ENCODE measurements at places on chromosomes 2 and 18.

GRCh38 chr2:158217593-158217992, 115.9 kb downstream of the UPP2 start:
- no peak overlapping the region for H3K27ac ChIP-seq
- H3K4me1 ChIP-seq: peaks cover 11% of the 10 kb centered on the region
- DNase-seq: no peak
- H3K27me3 ChIP-seq: no peaks in the 10 kb centered on the region

DNA sequence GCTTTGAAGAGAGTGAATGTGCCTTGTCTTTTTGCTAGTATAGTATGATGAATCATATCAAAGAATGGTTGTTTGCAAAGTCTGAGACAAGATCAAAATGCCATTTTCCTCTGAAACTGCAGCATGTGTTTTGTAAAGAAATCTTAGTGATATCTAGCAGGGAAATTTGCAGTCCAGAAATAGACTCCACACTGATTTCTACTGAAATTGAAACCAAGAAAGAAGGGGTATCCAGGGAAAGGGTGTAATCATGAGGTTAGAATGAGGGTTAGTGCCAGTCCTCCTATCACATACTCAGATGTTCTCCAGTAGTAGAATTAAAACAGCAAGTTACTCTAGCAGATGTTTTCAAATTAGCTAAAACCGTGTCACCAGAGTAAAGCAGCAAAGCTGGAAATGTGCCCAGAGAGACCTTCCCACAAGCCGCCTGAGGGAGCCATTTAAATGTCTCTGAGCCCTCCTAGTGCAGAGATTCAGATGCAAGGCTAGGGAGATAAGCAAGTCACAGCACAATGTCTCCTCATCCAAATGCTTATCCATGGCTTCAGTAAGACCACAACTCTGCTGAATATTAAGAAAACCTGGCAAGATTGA, 4.9 kb downstream of the DLGAP1 start:
- DNase-seq: no peak
- H3K27ac ChIP-seq: no peak overlapping the region
- peak overlapping the region; percentile 2 for H3K4me3 ChIP-seq

- no peaks in the 10 kb centered on the region for H3K27me3 ChIP-seq
- H3K4me1 ChIP-seq: peaks cover 5% of the 10 kb centered on the region
- H3K36me3 ChIP-seq: peaks cover 1% of the 10 kb centered on the region
- no peak overlapping the region for H3K27ac ChIP-seq
- DNase-seq: no peak
Measured at GRCh38 chr2:230932556-230933511, 7.8 kb upstream of the GPR55 start.

DNA sequence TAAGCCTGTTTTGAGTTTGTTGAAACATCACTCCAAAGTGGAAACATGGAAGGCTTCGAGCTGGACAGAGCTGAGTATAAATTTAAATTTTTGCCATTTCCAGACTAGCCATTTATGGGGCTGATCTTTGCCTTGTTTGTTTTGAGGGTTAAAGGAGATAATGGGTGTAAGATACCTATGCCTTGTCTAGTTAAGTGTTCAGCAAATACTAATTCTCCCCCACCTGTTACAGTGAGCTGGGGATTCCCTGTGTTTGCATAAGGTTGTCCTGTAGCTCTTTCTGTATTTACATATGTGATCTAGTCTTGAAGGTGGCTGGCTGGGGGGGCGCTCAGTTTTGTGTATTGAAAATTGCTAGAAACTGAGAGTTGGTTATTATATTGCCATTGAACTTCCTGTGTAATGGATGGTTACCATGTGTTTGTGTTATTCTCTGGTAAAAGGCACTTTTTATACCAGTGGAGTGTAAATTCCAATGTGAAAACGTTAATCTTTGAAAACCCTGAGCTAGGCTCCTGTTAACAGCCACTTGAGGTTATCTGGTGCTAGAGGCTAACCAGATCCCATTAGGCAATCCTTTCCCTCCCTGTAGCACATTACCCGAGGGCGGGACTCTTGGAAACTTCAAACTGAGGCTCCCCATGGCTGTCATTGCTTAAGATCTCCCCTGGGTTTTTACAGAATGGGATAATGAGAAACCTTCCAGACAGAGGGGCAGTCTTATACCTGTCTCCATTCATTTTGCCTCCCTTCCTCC, 26.7 kb downstream of the TANC1 start:
- H3K27me3 ChIP-seq: no peaks in the 10 kb centered on the region
- no peak for DNase-seq
- H3K4me3 ChIP-seq: no peak overlapping the region
- H3K4me1 ChIP-seq: peaks cover 42% of the 10 kb centered on the region
- peaks cover 3% of the 10 kb centered on the region for H3K36me3 ChIP-seq
- H3K27ac ChIP-seq: peak overlapping the region; percentile 89

GRCh38 chr2:3633982-3634595, 23.9 kb upstream of the ALLC start:
- peaks cover 38% of the 10 kb centered on the region for H3K27me3 ChIP-seq
- H3K36me3 ChIP-seq: no peaks in the 10 kb centered on the region
- no peak overlapping the region for H3K4me3 ChIP-seq

DNA sequence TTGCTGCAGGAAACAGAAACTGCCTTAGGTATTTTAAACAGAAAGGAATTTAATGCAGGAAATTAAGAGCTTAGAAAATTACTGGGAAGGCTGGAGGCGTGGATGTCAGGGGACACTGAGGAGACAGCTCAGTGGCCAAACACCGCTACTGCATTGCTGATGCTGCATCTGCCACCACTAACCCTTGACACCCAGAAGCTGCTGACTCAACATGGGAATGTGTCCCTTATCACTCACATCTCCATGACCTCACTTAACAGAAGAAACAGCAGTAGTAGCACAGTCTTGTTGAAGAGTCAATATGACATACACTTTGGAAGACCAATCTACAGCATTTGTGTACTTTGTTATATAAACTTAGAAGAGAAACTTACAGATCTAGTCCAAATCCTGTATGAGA, 906.1 kb downstream of the SLC4A3 start:
- no peaks in the 10 kb centered on the region for H3K4me1 ChIP-seq
- no peak for DNase-seq

GRCh38 chr2:182860858-182861257, 5.6 kb downstream of the FRZB start:
- H3K27me3 ChIP-seq: peaks cover 2% of the 10 kb centered on the region
- DNase-seq: no peak
- H3K4me1 ChIP-seq: peaks cover 29% of the 10 kb centered on the region
- peaks cover 20% of the 10 kb centered on the region for H3K36me3 ChIP-seq

- H3K4me1 ChIP-seq: peaks cover 5% of the 10 kb centered on the region
- H3K27ac ChIP-seq: no peak overlapping the region
- H3K27me3 ChIP-seq: no peaks in the 10 kb centered on the region
- no peak for DNase-seq
- no peaks in the 10 kb centered on the region for H3K36me3 ChIP-seq
Measured at GRCh38 chr2:62596061-62596921, 90.3 kb upstream of the TMEM17 start.

- no peaks in the 10 kb centered on the region for H3K4me1 ChIP-seq
- H3K4me3 ChIP-seq: no peak overlapping the region
- H3K27ac ChIP-seq: no peak overlapping the region
Measured at GRCh38 chr18:51020536-51020935, 9.5 kb upstream of the SMAD4 start.

GRCh38 chr2:46378616-46379015, 81.4 kb downstream of the EPAS1 start:
- no peak overlapping the region for H3K4me3 ChIP-seq
- no peak overlapping the region for H3K27ac ChIP-seq
- H3K27me3 ChIP-seq: peaks cover 45% of the 10 kb centered on the region
- H3K36me3 ChIP-seq: no peaks in the 10 kb centered on the region
- no peak for DNase-seq

DNA sequence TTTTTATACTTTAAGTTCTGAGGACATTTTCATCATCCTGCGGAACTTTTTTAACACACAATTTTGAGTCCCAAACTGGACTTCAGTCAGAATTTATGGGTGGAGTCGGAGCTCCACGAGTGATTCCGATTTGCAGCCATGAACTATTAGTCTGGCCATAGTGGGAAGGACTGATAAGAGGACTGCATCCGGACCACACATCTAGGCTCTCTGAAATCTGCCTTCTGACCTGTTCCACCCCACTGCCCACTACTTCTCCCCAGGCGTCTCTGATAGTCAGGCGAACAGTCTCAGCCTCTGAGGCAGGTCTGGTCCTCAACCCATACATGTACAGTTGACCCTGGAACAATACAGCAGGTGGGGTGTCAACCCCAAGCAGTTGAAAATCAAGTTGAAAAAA, 5.2 kb downstream of the MRPL35 start:
- DNase-seq: no peak
- no peak overlapping the region for H3K27ac ChIP-seq
- no peaks in the 10 kb centered on the region for H3K27me3 ChIP-seq
- H3K36me3 ChIP-seq: peaks cover 17% of the 10 kb centered on the region

DNA sequence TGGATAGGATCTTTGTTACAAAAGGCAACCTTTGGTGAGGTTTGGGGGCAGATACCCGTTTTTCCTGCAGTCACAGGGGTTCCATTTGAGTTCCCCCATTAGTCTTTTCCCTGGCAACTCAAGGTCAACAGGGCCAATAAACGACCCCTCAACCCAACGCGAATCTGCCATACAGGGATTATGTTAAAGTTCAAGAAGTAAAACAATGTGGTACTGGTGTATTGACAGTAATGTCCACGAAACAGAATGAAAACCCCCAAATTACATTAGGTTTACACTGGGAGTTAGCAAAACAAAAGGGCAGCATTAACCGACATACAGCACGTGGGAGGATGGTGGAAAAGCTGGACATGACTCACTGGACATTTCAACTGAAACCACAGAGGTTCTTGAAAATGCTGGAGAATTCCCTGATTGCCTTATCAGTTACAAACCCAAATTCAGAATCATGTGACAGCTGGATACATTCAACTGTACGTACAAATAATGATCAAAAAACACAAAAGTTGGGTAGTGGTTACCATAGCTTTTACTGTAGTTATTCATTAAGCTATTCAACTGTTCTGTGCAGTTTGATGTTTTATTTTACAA, 4.9 kb upstream of the IMP4 start:
- DNase-seq: no peak
- peaks cover 22% of the 10 kb centered on the region for H3K4me1 ChIP-seq
- H3K36me3 ChIP-seq: peaks cover 15% of the 10 kb centered on the region
- H3K4me3 ChIP-seq: peak overlapping the region; percentile 81
- H3K27me3 ChIP-seq: peaks cover 3% of the 10 kb centered on the region
- peak overlapping the region; percentile 95 for H3K27ac ChIP-seq

DNA sequence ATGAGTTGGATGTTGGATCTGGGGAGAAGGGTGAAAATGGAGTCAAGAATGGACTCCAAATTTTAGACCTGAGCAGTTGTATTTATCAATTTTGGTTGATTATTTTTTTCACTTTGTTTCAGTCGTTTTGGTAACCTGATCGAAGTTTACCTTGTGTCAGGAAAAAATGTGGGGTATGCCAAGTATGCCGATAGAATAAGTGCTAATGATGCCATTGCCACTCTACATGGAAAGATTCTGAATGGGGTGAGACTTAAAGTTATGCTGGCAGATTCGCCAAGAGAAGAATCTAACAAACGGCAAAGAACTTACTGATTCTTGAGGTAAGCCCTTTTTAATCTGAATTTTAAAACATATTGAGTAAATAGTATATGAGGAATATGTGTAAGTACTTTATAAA, 13.6 kb downstream of the RBM45 start:
- DNase-seq: no peak
- no peak overlapping the region for H3K4me3 ChIP-seq
- peaks cover 17% of the 10 kb centered on the region for H3K36me3 ChIP-seq
- H3K4me1 ChIP-seq: no peaks in the 10 kb centered on the region
- no peak overlapping the region for H3K27ac ChIP-seq
- H3K27me3 ChIP-seq: no peaks in the 10 kb centered on the region

DNA sequence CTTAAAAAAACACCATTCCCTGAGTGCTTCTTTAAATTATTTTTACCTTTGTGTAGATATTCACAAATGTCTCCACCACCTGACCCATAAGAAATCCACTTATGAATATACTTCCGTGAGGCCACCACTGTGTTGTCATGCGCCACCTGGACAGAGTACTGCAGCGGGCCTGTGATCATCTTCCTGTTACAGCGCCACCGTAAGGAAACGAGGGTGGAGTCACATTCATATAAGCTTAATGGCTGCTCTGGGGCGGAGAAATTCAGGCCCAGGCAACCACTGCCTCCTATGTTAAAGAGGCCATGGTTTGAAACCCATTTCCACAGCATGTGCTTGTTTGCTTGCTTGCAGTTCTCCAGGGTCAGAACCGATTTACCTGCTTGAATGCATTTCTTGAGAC, 17.7 kb downstream of the PLA2R1 start:
- no peaks in the 10 kb centered on the region for H3K27me3 ChIP-seq
- peaks cover 11% of the 10 kb centered on the region for H3K36me3 ChIP-seq
- no peak for DNase-seq
- peaks cover 8% of the 10 kb centered on the region for H3K4me1 ChIP-seq
- H3K4me3 ChIP-seq: no peak overlapping the region

- no peak overlapping the region for H3K27ac ChIP-seq
- H3K36me3 ChIP-seq: no peaks in the 10 kb centered on the region
- no peak overlapping the region for H3K4me3 ChIP-seq
- H3K4me1 ChIP-seq: no peaks in the 10 kb centered on the region
- peaks cover 2% of the 10 kb centered on the region for H3K27me3 ChIP-seq
Measured at GRCh38 chr2:210519594-210519993, 36.8 kb upstream of the CPS1 start.

GRCh38 chr2:239500574-239501550, 100.0 kb upstream of the HDAC4 start:
- H3K36me3 ChIP-seq: no peaks in the 10 kb centered on the region
- H3K27me3 ChIP-seq: peaks cover 8% of the 10 kb centered on the region
- DNase-seq: no peak
- no peak overlapping the region for H3K4me3 ChIP-seq
- no peaks in the 10 kb centered on the region for H3K4me1 ChIP-seq
- H3K27ac ChIP-seq: no peak overlapping the region

DNA sequence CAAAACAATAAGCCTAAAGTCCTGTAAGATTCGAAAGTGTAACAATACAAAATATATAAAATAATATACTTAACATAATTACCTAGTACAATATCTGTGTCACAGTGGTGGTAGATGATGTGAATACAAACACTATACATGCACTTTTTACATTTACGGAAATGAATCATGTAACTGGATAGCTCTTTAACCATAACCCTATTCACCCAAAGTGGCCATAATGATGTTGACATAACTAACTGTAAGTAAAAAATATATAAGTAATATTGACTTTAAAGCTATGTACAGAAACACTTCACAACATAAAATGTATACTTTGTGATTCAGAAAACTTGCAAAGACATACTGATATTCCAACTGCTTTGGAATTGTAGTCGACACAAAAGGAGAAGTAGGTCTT, 616.9 kb upstream of the SLC8A1 start:
- no peaks in the 10 kb centered on the region for H3K4me1 ChIP-seq
- no peaks in the 10 kb centered on the region for H3K27me3 ChIP-seq
- H3K27ac ChIP-seq: no peak overlapping the region
- no peak overlapping the region for H3K4me3 ChIP-seq
- no peak for DNase-seq
- H3K36me3 ChIP-seq: no peaks in the 10 kb centered on the region

DNA sequence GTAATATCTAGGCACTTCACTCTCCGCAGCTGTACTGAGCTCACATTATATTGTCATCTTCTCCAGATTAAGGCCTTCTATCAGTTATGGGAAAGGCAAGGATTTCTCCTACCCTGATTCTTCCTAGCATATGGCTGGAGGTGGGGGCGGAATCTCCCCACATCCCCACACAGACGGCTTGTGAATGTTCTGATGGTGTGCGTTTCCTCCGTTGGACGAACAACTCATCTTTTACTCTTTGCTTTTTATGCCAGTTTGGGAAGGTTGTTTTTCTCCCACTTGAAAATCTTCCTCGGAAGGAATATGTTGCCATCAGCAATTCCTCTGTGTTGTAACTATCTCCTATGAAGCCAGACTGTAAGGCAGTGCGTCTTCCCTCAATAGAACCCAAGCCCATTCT, 24.3 kb downstream of the KLHL29 start:
- H3K36me3 ChIP-seq: peaks cover 1% of the 10 kb centered on the region
- H3K27ac ChIP-seq: no peak overlapping the region

All from mesothelial cell of epicardium (in vitro differentiated cells).